DMS153 (cell line): ENCODE measurements at places on chromosomes 6 and 20.
A peak's percentile ranks its signal among the peaks of the same experiment; 100 is the strongest.

DNA sequence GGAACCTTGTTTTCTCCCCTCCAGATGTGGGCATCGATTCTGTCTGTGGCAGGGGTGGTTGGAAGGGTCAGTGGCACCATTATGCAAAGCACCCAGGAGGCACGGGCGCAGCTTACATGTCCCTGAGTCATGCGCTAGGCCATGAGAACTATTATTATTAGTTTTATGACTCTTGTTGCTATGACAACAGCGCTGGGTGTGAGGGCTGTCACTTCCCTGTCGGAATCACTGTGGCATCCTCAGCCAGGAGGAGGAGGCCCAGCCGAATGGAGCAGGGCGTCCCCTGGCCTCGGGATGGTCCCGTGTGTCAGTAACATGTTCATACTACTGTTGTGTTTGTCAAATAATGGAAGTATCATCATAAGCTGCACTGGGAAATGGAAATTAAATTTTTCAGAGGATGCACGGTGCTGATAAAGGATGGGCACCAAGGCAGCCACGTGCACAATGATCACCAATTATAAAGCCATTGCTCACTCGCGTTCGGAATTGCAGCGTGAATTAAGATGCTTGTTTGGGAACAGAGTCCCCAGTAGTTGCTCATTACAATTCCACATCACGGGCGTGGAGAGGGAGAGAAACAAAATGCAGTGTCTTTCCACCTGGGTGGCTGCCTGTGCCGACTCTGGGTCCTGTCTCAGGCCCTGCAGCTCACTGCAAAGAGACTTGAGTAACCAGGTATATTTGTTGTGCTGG, 247.9 kb downstream of the CDH4 start:
- no peak for DNase-seq

DNA sequence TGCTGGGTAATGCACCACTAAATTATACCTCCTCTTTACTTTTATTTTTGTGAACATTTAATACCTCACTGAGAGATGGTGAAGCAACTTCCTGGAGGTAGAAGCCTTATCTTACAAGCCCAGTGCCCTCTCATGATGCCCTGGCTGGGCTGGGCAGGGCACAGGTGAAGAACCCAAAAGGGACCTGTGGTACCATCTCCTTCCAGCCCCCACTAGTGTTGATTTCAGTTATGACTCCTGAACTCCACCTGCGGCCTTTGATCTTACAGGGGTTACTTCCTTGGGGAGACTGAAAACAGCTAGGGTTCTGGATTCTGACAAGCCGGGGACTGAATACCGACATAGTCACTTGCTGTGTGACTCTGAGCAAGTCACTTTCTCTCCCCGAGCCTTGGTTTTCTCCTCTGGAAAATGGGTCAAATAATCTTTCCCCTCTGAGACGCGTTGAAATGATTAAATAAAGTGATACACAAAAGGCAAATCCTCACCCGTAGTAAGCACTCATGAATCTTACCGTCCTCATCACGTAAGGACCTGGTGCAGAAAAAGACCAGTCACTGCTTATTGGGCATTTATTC, 1.2 kb downstream of the SLC13A3 start:
- no peak for DNase-seq

GRCh38 chr6:74091136-74091793, 395.3 kb downstream of the CD109 start:
- DNase-seq = peak; percentile 31

DNA sequence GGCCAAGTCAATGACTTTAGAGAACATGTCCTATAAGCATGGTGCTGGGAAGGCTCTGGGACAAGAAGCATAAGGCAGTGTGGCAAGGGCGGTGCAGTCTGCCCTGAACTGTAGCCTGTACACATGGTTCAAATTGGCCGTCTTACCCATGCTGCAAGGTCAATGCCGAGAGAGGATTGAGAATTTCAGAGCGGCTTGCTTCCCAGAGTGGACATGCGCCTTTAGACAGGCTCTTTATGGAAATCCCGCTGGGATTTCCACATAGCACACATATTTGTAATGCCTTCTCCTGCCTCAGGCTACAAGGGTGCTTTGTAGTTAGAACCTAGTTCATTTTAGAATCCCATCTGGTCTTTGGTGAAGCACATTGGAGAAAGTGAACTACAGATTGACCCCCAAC, 36.1 kb upstream of the CEP162 start:
- no peak for DNase-seq

- no peak for DNase-seq
Measured at GRCh38 chr20:63252284-63252711, 2.0 kb downstream of the NKAIN4 start.

- DNase-seq = no peak
Measured at GRCh38 chr20:46137816-46138215, 19.7 kb downstream of the CD40 start.

DNA sequence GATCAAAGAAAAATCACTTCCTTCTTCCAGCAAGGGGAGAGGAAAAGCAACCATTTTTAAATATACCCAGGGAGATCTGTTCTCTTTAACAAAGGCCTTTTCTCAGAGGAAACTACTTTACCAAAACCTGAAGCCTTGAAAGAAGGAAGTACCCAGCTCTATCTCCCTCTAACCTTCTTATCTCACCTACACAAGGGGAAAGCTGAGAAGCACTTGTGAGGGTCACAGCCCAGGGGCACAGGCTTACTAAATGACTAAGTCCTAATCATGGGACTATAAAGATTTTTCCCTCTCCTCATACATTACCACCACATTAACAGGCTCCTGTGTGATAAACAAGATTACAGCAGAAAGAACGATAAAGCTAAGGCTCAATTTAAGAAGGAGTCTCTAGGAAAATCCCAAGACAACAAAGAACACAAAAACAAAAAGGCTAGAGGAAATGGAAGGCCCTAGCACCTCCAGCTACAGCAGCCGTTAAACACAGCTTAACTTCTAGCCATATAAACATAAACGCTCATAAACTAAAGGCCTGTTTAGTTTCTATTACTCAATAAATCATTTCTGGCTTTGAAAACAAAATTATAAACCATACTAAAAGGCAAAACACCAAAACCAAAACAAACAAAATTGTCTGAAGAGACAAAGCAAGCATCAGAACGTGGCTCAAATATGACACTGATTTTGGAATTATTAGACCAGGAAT, 284.9 kb upstream of the ECI2 start:
- DNase-seq = no peak
